Stimulated activated CD4-positive, alpha-beta T cell treated with anti-CD3 and anti-CD28 coated beads, Interleukin-2, amount 100 ng/mL, for 48 hours (primary cell): ENCODE measurements at places on chromosomes 5 and 9.
A peak's percentile ranks its signal among the peaks of the same experiment; 100 is the strongest.

DNA sequence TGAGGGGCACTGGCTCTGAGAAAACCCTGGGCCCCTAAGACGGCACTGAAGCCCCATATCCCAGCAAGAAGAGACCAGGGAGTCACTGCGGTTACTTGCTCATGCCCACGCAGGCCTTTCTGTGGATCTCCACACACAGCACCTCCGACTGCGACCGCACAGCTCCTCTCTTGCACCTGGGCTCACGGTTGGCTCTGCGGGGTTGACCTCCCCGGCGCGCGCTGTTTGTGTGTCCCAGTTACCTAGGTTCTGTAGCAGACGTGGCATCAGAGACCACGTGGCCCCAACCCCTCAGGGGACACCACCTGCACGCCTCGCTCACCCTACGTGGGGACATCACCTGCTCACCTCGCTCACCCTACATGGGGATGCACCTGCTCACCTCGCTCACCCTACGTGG, 12.7 kb downstream of the LPCAT1 start:
- DNase-seq: no peak

- DNase-seq: no peak
Observed at GRCh38 chr9:26216702-26217101, 538.5 kb upstream of the TUSC1 start.

- no peak for DNase-seq
Observed at GRCh38 chr5:145980259-145980658, 43.9 kb downstream of the SH3RF2 start.

DNA sequence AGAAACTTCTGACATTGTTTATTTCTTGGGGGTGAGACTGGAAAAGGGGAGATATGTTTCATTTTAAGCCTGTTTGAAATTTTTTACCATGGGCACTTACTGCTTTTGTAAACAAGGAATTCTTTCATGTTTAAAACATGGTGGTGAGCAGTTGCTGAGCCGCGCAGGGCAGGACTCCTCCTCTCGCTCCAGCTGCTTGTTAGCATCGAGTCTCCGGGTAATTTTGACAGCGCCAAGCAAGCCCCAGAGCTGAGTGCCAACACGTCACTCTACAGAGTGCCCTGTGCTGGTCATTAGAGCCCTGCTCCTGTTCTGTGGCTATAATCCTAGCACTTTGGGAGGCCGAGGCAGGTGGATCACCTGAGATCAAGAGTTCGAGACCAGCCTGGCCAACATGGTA, 116.5 kb upstream of the MSX2 start:
- DNase-seq: no peak

DNA sequence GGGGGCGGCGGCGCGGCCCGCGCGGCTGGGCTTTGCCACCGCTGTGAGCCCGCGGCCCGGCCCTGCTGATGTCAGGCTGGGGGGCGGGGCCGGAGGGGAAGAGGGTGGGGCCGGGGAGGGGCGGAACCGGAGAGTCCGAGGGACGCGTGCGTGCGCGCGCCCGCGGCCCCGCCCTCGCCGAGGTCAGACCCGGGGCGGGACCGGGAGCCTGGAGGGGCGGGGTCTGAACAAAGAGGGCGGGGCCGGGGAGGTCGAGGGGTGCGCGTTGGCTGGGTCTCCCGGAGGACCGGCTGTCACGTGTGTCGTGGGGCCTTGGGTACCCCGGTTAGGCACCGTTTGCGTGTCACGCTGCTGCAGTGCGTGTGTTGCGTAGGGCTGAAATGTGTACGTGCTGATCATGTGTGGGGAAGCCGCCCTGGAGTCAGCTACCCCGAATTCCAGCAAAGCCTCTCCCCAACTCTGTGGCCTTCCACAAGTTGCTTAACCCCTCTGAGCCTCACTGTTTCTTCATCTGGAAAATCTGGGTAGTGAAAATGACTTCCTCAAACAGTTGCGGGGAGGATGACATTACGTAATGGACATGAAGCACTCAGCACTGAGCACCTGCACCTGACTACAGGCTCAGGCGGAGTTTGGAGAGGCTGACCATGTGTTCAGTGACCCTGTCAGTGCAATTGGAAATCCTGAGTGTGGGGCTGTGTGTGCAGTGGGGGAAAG, at the start of gene RALGDS:
TSS of gene RALGDS (minus strand) at position 43 of the 717 bp plus-strand sequence. CDS start 86 bp downstream, outside the sequence.
- DNase-seq: peak; percentile 89

DNA sequence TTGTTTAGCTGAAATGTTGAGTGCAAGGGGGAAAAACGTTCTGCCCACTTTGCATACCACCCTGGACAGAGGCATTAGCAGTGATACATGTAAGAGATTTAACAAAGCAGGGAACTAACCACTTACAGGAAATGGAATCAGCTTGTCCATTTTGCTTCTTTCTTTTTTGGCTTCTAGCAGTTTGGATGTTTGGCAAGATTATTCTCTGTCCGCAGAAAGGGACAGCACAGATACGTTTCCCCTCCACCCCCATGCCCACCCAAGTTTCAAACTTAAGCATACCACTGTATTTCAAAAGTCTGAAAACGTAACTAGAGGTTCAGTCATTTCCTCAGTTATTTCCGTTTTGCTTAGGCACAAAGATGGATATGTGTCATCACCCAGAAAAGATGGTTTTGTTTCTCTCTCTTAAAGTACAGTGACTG, 118.4 kb downstream of the GDNF start:
- DNase-seq: peak; percentile 9

DNA sequence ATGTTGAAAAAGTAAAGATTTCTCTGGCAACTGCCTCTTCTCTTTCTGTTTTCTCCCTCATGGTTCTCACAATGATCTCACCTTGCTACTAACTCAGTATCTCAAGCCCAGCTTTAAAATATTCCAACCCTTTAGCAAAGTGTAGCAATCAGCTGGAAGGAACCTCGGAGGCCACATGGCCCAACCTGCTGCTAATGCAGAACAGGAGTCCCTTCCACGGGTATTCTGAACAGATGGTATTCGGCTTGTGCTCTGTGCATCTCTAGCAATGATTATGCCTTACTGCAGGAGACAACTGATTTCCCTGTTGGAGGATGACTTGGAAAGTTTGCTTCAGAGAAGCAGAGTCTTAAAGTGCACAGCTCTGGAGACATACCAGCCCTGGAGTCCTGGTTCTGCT, 151.8 kb upstream of the PPP1R2B start:
- DNase-seq: no peak

DNA sequence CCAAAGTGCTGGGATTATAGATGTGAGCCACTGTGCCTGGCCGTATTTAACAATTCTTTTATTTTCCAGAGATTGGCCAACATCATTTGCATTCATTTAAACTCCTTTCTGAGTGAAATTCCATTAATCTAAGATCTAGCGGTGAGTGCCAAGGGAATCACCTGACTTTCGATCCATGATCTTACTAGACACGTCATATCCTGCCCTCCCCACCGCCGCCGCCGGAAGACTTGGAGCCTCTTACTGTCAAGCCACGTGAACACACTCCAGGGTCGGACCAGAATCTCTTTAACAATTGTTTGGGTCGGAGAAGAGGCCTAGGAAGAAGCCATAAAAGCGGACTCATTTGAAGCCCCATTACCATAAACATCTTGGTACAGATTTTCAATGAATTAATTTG, 12.9 kb downstream of the INPP5E start:
- DNase-seq: no peak

- DNase-seq: no peak
Observed at GRCh38 chr5:178240766-178241165, 8.2 kb upstream of the PHYKPL start.

DNA sequence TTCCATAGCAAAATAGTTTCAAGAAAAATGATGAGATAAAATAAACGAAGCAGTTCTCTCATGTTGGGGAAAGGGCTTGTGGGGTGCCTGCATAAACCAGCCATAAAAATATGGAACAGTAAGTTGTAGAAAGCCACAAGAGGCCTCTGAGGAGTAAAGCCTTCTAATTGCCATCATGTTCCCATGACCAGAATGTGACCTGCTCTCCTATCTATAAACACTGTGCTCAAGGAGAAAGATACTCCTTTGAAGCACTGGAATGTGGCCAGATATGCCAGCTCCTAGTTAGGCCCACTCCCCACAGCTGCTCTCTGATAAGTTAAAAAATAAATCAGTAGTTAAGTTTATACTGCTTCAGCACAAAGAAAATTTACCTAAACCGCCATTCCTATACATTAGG, 65.8 kb downstream of the SETX start:
- no peak for DNase-seq

DNA sequence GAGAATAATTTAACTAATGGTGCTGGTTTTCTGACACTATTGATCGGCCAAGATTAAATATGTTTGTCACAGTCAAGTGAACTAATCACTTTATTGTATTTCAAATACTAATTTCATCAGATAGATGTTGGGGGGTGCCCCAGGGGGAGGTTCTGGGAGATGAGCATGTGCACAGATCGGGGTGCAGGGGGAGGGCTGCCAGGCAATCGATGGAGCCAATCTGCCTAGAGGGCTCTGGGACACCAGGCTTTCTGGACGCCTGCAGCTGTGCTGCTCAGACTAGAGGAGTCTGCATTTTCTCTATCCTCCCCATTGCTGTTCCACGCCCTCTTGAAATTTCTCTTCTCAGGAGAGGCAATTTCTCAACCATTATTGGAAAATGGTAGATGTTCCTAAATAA, 100.0 kb upstream of the ALDH1B1 start:
- no peak for DNase-seq

DNA sequence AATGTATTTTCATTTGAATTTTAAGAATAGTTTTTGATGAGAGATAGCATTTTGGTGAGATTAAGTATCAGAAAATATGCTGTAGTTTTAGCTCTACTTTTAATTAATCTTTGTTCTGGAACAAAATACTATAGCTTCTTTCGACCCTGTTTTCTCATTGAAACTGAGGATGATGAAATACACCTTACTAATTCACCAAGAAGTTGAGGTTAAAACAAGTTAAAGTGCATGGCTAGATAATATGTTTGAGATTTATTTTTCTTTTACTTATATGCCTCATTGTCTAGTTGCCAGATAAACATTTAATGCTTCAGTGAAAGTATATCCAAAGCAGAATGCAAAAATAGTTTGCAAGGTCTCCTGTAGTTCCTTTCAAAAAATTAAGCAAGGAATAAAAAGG, 140.1 kb upstream of the KCNN2 start:
- DNase-seq: no peak

DNA sequence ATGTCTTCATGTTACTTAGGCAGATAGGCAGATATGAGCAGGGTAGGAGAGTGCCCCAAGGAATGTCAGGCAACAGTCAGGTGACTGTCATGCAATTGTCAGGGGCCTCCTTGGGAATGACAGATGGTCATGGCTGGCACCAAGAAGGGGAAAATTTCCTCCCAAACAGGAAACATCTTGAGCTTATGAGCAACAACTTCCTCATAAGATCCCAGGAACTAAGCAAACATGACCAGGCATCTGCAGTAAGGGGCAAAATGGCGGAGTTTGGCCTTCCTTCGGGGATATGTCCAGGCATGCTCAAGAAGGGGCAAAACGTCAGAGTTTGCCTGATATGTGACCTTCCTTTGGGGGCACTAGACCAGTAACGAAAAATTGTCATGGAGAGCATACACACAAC, 591.8 kb downstream of the PDE4D start:
- no peak for DNase-seq

GRCh38 chr5:156271569-156271968, 55.4 kb upstream of the SGCD start:
- no peak for DNase-seq

DNA sequence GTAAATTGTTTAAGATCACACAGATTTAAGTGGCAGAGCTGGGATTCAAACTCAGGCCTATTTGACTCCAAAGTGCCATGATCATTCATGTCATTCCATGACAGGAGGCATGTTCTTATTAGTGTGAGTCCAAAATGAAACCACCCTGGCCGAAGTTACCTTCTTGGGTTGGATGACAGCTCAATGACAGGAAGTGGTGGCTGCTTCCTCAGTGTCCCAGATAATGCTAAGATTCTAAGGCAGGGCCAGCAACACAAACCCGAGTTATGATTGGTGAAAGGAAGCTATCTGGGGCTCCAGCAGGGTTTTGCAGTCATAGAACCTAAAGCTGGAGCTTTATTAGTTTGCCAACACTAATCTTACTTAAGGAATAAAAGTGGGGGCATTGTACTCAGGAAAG, 340.4 kb downstream of the SLIT3 start:
- no peak for DNase-seq

- no peak for DNase-seq
Observed at GRCh38 chr5:4206127-4206526, 610.5 kb downstream of the IRX1 start.

DNA sequence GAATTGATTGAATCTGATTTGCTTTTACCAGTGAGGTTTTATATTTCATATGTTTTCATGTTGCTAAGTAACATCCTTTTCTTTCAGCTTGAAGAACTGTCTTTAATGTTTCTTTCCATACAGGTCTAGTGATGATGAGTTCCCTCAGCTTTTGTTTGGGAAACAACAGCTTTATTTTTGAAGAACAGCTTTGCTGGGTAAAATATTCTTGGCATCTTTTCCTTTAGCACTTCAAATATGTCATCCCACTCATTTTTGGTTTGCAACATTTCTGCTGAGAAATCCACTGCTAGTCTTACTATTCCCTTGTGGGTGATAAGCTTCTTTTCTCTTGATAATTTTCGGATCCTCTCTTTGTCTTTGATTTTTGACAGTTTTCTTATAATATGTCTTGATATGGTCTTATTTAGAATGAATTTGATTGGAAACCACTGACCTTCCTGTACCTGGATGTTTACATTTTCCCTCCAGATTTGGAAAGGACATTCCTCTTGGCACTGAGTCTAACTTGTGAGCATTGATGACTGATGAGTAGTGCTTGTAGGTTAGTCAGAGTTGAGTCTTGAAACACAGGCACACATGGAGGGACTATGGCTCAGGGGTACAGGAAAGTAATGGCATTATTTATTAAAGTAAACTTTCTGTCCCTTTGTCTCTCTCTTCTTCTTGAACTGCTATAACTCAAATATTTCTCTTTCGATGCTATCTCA, 220.3 kb downstream of the SPATA31D1 start:
- DNase-seq: no peak

GRCh38 chr5:60403343-60404006, 296.5 kb downstream of the DEPDC1B start:
- no peak for DNase-seq

DNA sequence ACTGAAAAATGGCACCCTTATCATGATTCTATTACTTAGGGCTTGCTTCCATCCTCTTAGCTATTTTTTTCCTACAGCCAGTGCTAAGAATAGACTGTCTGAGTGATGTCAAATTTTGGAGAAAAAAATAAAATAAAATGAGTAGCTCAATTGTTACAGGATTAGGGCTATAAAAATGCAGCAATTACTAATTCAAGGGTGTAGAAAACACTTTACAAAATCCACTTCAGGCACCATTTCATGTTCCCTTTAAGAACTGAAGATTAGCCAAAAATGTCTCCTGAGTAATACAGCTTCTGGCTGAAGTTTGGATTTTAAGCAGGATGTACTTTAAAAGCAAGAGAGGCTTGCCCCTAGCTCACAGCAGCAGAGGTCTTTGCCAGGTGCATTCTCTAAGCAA, 240.5 kb upstream of the IRX1 start:
- DNase-seq: no peak
